ENCODE measurements at places on chromosomes 12 and 14.

- DNase-seq, result no peak
Observed at GRCh38 chr12:94689646-94690036, 39.3 kb upstream of the TMCC3 start.

DNA sequence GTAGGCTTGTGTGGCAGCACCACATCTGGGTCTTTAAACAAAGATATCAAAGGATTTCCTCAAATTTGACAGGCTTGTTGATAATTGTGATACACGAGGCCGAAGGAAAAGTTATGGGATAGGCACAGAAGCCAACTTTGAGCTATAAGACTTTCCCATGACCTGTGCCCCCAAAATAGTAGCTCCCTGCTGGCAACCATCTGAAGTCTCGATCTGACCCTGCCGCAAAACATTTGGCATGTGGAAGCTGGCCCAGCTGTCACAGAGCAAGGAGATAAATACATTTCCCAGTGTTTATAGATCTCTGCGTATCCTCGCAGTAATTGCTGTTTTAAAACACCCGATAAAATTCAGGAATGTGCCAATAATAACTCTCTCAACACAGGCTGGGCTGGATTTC, 26.4 kb upstream of the RGS6 start:
- peak; percentile 29 for DNase-seq

DNA sequence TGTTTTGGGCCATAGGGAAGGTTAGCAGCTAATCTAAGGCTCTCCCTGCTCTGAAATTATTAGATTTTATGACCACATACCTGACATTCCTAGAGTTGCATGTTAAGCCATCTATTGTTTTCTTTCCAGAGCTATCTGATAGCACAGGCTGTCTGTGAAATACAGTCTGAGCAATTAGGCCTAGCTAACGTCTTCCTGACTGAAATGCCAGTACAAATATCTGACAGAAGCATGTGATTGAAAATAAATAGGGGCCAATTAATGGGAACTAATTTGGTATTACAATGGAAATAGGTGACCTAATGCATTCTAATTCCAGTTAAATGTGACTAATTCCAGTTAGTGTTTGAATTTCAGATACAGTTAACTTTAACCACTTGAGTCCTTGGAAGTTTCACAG, 115.2 kb downstream of the C12orf75 start:
- DNase-seq, result no peak

DNA sequence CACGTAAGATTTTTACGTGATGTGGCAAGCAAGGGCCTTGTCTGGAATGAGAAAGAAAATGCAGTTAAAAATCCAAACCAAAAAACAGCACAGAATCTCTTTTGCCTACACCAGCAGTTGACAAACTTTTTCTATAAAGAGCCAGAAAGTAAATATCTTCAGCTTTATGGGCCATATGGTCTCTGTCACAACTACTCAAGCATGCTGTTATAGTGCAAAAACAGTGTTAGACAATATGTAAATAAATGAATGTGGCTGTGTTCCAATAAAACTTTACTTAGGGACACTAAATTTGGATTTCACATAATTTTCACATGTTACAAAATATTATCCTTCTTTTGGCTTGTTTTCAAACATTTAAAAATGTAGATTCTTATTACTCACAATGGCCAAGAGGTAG, 6.2 kb upstream of the ELK3 start:
- DNase-seq, result no peak

DNA sequence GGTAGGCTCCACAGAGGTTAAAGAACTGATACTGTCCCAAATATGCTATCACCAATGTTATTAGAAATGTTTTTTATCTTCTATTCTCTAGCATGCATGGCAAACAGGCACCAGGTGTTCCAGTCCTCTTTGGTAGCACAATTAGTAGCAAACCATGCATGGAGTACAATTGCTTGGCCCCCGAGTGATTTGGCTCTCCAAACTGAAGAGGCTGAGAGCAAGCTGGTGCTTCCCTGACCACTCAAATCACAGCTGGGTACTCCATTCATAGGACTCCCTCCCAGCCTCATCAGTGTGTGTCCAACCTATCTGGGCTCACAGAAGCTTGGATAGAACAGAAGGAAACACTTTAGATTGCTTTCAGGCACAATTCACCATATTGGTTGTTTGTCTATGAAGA, 93.4 kb downstream of the DIO2 start:
- DNase-seq, result no peak

DNA sequence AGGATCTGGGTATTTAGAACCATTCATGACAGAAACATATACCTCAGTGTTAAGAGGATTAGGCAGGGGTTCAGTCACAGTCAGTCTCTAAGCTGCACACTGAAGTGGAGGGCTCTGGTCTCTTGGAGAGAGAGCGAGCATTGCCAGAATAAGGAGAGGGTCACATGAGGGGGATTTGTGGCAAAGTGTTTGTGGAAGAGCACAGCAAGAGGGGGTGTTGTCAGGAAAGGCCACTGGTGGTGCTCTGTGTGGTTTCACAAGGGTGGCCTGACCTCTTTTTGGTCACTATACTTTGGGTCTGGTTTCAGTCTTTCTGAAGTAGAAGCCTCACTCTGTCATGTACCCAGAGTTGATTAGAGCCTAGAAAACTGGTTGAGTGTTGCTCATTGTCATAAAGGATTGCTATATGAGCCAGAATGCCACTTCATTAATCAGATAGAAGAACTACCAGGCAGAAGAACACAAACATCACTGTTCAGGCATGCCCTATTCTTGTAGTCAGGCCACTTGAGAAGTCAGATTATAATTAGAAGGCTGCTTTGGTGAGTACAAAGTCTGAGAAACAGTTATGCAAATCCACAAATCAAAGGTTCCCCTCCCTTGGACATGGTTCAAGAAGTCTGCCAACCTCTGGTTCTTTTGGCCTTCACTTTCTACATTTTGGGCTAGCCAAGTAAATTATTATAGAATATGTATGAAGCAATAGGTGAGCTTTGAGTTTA, 8.4 kb downstream of the TMEM19 start:
- DNase-seq, result no peak

GRCh38 chr12:79997096-79997791, 62.3 kb upstream of the PPP1R12A start:
- DNase-seq, result no peak

GRCh38 chr12:63103494-63104131, 47.4 kb downstream of the AVPR1A start:
- DNase-seq, result no peak

- no peak for DNase-seq
Observed at GRCh38 chr12:69433653-69434052, 36.5 kb upstream of the FRS2 start.

GRCh38 chr12:3445119-3445978, 45.7 kb upstream of the PRMT8 start:
- no peak for DNase-seq

- DNase-seq, result peak; percentile 45
Observed at GRCh38 chr14:97458661-97459579, 661.7 kb downstream of the VRK1 start.

GRCh38 chr12:15603474-15604085, 185.6 kb downstream of the EPS8 start:
- DNase-seq, result peak; percentile 33

DNA sequence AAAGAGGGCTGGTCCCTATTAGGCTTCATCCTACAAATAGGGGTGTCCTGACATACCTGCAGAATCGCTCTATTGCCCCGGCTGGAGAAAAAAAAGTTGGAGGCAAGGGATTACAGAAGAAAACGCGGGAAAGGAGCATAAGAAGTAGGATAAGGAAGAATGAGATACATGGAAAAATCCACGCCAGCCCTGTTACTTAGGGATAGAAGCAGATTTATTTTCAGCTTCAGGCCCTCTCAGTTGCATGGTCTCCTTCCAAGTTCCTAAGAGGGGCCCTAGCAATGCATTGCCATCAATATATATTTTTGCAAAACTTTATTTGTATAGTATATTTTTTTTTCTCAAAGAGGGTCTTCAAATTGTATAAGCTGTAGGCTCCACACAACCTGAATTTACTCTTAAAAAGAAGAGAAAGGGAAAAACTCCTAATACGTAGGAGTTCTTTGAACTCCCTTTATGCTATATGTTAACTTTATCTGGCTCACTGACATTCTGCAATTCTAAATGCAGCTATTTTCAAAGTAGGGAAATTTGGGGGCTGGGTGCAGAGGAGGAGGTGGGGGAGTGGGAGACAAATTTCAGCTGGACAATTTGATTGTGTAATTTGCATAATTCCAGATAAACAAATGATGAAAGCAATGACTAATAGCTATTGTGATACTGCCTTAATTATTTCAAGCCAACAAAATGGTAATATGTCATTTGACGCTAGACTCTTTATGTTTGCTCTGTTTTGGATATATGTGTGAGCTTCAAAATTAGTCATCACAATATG, 137.7 kb upstream of the TRHDE start:
- DNase-seq, result no peak

DNA sequence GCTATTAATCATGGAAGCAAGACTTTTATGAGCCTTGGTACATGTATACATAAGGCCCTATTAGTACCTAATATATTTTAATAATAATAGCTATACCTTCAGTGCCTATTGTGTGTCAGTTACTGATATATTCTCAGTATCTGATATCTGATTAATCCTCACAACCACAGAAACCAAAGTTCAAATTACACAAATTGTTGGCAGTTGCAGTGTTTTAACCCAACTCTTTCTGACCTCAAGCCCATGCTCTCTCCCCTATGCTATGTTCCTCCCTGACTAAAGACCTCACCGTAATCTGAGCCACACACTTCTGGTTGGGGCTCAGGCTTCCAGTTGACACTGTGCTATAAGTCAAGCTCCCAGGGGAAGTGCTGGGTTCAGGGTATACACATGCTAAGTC, 214.4 kb downstream of the SPTSSA start:
- DNase-seq, result no peak

DNA sequence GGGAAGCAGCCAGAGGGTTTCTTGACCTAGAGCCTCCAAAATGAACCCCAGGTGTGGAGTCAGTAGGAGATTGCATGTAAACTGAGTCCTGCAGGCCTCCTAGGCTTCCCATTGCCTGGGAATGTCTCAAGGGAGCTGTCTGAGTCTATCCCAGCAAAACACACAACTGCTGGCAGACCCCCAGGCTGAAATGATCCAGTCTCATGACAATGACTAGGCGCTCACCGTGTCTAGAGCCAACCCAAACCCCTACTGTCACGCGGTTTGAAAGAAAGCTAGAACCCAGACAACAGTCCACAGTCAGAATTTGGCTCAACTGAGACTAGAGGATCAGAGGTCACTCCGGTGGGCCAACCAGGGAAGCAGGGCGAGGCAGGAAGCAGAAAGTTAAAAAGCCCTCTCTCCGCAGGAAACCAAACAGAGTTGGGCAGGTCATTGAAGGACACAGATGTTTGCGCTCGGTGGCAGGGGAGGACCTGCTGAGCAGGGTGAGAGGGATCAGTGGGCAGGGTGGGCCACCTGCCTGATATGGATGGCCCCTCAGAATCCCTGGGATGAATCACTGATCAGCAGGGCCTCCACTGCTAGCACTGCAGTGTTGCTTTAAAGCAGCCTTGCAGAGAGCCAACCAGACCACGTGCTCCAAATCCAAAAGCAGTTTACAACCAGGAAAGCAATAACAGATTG, 23.8 kb downstream of the ACTN1 start:
- DNase-seq, result no peak

- DNase-seq, result peak; percentile 4
Observed at GRCh38 chr14:105876158-105876557, 349.8 kb downstream of the TMEM121 start.

GRCh38 chr12:101671833-101672232, 25.6 kb upstream of the CHPT1 start:
- DNase-seq, result no peak

DNA sequence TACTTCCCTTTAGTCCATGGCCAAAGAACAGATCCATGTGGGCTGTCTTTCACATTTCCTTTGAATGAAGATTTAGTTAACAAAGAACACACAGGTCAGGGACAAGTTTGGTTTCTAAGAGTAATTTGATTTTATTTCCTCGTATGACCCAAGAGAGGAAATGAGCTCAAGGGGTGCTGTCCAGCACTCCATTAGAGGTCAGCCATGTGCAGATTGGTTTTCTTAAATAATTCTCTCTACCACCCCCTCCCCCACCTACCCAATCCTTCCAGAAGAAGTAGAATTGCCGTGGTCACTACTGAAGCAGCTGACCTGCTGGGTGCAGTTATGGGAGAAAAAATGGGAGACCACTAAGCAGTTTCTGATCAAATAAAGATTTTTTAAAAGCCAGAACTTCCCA, 13.9 kb upstream of the OAS1 start:
- no peak for DNase-seq

DNA sequence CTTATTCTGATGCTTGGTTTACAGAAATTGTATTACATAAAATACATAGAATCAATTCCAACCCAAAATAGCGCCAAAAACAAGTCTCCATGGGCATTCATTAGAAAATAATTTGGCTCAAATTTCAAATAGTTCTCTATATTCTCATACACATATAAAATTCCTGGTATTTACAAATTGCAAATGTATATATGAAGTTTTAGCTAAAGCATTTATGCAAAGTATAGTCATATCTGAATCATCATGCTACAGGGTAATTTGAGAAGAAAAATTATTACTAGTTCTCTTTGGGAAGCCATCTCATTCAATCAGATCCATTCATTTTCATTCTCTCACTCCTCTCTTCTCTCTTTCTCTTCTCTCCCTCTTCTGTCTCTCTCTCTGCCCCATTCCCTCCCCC, 257.8 kb downstream of the DPF3 start:
- DNase-seq, result no peak

DNA sequence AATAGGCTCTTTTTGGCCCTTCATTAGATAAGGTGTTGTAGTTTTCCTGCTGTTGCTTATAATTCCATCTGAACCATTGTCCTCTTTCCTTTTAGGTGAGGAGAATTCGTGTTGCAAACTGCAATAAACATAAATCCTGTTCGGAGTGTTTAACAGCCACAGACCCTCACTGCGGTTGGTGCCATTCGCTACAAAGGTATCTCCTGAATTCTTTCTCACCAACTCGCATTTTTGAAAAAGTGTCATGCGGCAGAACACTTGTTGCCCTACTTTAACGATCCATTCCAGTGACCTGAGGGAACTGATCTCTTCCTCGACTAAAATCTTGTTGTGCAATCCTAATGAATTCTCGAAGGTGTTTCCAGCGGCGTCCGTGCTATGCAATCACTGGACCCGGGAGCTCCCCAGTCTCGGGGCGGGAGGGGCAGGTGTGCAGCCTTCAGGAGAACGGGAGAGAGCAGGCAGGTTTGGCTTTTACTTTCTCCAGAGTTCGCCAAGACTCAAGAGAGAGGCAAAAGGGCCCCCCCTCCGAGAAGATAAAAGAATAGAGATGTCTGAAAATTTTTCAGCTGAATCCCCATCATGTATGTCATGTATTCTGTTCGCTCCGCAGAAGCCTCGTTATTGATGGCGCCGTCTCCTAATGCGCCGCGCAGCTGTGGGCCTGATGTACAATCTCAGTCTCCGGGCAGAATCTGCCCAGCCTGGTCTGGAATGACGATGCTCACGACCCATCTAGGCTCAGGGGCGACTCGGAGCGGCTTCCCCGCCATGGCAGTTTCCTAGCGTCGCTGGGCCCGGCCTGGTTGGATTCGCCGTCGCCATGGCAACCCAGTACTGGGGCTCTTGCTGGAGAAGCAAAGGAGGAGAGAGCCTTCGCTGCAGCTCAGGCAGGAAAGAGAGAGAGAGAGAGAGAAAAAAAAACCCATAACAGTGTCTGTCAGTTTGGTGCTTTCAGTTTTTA, 38.2 kb downstream of the PLXNC1 start:
- peak; percentile 81 for DNase-seq

Measured in right hindlimb (tissue), 1 donor.